ENCODE measurements at places on chromosomes 13 and 19.

DNA sequence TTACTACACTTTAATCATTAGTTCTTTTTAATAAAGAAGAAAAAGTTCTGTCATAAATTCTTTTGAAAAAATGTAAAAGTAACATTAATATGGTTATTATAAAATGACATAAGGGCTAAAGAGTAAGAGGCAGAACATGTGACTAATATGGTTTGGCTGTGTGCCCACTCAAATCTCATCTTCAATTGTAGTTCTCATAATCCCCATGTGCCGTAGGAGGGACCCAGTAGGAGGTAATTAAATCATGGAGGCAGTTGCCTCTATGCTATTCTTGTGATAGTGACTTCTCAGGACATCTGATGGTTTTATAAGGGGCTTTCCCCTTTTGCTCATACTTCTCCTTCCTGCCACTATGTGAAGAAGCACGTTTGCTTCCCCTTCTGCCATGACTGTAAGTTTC lies 104.5 kb downstream of the UGGT2 start:
- no peak for DNase-seq

DNA sequence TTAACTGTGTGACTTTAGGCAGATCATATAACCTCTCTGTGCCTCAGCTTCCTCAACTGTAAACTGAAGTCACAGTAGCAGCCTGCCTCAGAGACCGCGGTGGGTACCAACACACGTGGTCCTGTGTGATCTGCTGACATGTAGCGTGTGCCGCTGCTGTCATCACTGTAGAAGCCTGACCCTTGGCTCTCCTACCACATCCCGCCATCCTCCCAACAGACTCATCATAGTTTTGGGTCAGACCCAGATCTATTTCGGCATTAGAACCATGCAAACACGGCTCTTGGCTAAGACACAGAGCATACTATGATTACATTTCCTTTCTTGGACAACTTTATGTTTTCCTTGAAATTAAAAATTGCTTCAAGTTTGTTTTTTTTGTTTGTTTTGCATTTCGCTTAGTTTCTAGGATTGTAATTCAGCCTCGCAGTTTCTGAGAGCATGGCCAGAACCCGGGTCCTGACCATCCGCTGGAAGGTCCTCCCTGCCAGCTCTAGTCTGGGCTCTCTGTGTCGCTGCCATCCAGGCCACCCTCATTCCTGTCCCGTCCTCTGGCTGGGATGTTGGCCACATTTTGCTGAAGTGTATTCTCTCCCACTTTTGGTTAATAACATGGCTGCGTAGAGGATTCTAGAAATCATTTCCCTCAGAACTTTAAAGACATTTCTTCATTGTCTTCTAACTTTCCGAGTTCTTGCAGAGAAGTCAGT lies 53.0 kb downstream of the GGACT start:
- no peak for DNase-seq

GRCh38 chr13:41699759-41700158 lies 242.4 kb downstream of the RGCC start:
- no peak for DNase-seq

GRCh38 chr13:27482983-27483382 lies 32.6 kb upstream of the MTIF3 start:
- DNase-seq: no peak

- DNase-seq: peak; percentile 50
Observed at GRCh38 chr19:11422163-11423065, 3.3 kb upstream of the RGL3 start.

DNA sequence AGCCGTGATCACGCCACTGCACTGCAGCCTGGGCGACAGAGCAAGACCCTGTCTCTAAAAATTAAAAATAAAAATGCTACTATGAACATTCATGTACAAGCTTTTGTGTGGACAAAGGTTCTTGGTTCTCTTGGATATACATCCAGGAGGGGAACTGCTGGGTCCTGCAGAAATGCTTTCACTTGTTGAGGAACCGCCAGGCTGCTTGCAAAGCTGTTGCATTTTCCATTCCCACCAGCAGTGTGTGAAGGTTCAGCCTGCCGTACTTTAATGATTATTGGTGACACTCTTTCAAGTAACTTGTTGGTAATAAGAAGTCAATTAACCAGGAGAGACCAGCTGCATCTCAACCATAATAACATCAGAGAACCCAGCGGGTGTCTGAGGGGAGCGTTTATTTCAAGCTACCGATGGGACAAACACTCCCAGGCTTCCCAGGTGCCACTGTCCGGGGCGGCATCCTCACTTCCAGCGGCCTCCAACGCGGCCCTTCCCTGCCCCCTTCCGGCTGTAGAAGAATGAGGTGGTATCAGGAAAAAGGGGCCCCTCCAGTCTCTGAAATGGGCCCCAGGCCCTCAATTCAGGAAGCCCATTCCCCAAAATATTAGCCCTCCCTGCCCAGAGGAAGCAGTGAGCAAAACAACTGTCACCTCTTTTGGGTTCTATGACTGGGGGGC lies 15.2 kb upstream of the PPP1R12C start:
- no peak for DNase-seq

DNA sequence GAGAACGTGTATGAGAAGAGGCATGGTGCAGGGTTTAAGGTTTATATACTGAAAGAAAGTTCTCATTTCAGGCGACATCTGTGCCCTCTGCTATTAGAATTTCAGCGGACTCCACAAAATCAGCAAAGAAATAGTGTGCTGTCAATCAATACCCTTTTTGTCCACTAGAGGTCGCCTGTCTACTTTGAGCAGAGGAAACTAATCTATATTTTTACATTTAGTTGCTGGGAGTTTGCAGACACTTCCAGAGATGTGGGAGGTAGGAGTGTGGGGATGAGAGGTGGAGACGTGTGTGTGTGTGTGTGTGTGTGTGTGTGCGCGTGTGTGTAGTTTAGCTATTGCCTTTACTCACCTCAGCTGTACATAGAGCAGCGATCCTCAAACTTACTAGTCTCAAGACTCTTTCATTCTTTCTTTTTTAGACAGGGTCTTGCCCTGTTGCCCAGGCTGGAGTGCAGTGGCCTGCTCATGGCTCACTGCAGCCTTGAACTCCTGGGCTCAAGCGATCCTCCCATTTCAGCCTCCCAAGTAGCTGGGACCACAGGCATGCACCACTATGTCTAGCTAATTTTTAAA lies 9.7 kb downstream of the INAFM1 start:
- DNase-seq: no peak

- no peak for DNase-seq
Observed at GRCh38 chr13:23380534-23380933, 53.0 kb downstream of the SACS start.

DNA sequence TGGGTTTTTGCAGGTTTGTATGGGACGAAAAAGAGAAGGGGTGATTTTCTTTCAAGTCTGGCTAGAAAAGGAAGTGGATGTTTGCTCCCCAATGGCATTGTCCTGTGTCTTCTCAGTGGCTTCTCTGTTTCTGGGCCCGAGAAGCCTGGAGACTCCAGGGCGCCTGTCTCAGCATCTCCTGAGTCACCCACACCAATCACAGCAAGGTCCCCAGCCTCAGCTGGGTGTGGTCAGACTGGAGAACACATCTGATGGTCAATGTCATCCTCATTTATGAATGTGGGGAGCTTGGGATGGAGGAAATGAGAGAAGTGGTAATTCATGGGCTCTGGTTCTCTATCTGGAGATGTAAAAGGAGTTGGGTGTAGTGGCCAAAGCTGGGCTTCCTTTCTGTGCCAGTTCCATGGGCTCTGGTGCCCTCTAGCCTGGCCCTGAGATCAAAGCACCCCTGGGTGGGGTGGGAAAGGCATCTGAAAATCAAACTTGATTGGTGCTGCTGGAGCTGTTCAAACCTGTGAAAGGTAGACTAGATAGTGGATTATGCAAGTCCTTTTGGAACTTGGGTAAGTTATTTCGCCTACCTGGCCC lies 13.4 kb downstream of the RASL11A start:
- DNase-seq: no peak

DNA sequence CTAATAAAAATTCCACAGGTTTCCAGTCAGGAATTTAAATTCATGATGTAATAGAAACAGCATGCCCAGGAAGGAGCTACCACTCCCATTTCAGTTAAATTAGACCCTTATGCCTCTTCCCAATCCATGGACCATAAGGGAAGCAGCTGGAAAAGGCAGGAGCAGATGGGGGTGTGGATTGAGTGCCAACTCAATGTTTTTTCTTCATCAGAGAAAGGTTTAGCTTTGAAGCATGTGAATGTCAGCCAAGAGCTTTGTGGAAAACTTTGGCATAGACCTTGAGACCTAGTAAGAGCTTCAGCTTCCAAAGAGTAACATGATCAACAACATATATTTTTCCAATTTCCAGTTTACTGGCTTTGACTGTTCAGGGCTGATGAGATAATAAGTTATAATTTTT lies 2139.9 kb downstream of the PCDH9 start:
- no peak for DNase-seq

DNA sequence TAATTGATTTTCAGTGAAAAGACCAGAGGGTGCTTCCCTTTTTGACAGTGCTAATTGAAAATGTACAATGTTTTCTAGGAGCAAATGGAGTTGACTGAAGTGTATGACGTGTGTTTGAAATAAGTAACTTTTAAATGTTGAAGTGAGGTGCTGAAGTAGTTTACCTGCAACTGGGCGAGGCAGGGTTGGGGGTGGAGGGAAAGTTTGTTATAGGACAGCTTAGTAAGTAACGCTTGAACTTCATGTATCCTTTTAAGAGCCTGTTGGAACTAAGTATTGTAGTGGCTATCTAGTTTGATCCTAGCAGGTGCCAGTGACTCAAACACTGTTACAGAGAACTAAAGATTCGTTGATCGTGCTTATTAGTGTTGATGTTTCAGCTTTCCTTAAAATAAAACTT lies 5.9 kb downstream of the SLAIN1 start:
- DNase-seq: no peak

GRCh38 chr19:30450835-30451321 lies 78.7 kb downstream of the ZNF536 start:
- no peak for DNase-seq

DNA sequence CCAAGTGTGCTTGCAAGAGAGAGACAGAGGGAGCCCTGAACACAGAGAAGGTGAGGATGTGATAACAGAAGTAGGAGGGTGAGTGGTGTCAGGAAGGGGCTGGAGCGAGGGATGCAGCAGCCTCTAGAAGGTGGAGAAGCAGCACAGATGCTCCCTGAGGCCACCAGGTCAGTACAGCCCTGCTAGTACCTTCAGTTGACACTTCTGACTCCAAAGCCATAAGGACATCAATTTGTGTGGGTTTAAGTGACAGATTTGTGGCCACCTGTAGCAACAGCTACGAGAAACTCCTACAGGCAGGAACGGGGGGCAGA lies 6.9 kb downstream of the ERICH4 start:
- no peak for DNase-seq

DNA sequence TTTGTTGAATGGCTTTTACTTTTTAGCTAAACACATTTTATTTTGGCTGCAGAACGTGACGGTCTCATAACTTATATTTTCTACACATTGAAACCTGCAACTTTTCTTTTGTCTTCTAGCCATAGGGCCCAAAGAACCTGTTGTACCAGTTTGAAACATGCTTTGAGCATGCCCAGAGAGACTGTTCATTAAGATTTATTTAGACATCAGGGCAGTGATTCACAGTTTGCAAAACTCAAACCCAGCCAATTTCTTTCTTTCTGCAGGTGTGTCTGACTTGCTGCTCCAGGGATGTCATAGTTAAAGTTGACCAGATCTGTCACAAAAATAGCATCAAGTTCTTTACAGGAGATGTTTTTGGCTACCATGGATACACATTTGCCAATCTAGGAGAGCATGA lies 22.0 kb downstream of the SAE1 start:
- no peak for DNase-seq

DNA sequence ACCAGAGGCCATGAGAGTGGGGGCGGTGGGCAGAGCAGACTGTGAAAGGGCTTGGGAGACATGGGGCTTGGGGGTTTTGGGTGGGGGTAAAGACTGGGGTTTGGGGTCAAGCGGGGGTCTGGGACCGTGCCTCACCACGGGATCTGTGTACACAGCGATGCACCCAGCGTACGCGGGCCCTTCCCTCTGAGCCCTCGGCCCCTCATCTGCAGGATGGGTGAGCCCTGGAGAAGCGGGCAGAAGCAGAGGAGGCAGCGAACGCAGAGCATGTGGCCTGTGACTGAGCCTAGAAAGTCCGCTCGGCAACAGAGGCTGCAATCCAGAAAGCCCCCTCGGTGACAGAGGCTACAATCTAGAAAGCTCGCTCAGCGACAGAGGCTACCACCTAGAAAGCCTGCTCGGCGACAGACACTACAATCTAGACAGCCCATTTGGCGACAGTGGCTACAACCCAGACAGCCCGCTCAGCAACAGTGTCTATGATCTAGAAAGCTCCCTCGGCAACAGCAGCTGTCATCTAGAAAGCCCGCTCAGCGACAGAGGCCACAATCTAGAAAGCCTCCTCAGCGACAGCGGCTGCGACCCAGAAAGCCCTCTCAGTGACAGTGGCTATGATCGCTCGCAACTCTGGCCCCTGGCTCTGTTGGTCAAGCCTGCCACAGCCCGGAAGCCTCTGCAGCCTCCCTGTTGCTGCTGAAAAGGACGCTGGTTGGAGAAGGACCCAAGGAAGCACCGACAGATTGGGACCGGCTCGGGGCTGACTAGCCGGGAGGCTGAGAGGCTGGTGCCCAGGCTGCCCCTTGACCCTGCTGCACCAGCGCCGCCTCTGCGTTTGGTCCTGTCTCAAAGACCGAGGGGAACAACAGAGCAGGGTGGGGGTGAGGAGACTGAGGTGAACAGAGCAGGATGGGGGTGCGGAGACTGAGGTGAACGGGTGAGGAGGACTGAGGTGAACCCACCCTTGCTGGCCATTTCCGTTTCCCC lies 68.6 kb downstream of the SPACA7 start:
- DNase-seq: no peak

- DNase-seq: no peak
Observed at GRCh38 chr13:51044023-51044665, 66.9 kb downstream of the C13orf42 start.

DNA sequence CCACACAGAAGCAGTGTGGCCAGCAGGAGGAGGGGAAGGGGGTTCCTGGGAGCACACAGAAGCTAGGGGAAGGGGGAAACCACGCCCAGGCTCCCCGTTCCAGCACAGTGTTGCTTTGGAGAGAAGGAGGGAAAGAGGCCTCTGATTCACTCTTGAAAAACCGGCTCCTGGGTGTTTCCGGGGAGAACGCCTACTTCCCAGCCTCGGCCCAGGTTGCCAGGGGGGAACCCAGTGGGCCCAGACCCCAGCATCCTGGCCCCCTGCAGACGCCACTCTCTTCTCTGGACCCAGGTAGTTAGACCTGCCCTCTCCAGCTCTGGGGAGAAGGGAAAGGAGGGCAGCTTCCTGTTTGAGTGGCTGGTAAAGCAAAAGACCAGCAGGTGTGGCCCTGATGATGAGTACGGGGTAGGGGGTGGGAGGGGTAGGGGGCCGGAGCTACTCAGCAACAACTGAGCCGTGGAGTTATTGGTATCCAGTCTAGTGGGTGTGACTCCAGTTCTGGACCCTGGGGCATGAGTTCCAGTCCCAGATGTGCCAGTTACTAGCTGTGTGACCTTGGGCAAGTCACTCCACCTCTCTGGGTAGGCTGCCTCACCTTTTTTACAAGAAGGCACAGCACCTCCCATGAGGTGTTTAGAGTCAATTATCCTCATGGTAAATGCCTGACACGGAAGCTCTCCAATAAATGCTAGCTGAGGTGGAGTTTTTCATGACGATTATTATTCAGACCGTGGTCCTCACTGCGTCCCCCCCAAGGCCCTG lies 836 bp downstream of the GIPC1 start:
- no peak for DNase-seq

- peak; percentile 6 for DNase-seq
Observed at GRCh38 chr19:20423381-20424197, 142.0 kb downstream of the ZNF737 start.

GRCh38 chr19:10353793-10354391 lies 14.5 kb upstream of the ICAM3 start:
- DNase-seq: peak; percentile 45

GRCh38 chr13:61410669-61411297 lies 4.9 kb downstream of the PCDH20 start:
- no peak for DNase-seq

GRCh38 chr13:66128201-66128600 lies 1101.9 kb downstream of the PCDH9 start:
- DNase-seq: no peak
